ENCODE measurements at places on chromosomes 7 and 10. TPM values are rescaled to one million over a fixed set of nuclear protein-coding genes. Genes with fewer than 3 reads are reported as not detected.

The NPY gene
- 15.2 TPM for total RNA-seq

The ARHGAP12 gene
- 60.7 TPM for total RNA-seq

The FANK1 gene
- 3.7 TPM for total RNA-seq

The CFAP70 gene
- total RNA-seq: 4.7 TPM

The RSPH10B gene
- 2.2 TPM for total RNA-seq

The CPA2 gene
- 0.39 TPM for total RNA-seq

The ERCC6 gene
- 22.6 TPM for total RNA-seq

The FAM24B gene
- total RNA-seq: 2.6 TPM

The GRID1 gene
- total RNA-seq: 14.6 TPM

The ITPRID1 gene
- total RNA-seq: 0.11 TPM

Measured in spinal cord (tissue), 10 donors.